ENCODE measurements at places on chromosomes 5 and 9.

GRCh38 chr9:20988671-20989315, 42.6 kb downstream of the HACD4 start:
- no peak for DNase-seq

DNA sequence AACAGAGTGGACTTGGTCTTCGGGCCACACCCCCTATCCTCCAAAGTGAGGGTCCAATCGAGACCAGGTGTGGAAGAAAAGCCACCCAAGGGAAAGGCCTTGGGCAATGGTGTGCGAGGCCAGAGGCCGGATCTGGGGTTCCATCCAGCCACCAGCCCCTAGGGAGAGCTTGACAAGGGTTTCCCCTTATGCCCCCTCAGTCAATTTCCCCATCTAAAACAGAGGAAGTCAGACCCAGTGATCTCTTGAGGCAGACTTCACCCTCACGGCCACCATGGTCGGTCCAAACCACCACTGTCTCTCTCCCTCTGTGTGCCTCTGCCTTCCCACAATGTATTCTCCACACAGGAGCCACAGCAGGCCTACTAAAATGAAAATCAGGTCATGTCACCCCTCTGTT, 82.9 kb downstream of the C5orf15 start:
- no peak for DNase-seq

- DNase-seq = no peak
Measured at GRCh38 chr9:18036422-18037187, 437.3 kb upstream of the ADAMTSL1 start.

- no peak for DNase-seq
Measured at GRCh38 chr5:53934151-53934820, 373.8 kb downstream of the NDUFS4 start.

DNA sequence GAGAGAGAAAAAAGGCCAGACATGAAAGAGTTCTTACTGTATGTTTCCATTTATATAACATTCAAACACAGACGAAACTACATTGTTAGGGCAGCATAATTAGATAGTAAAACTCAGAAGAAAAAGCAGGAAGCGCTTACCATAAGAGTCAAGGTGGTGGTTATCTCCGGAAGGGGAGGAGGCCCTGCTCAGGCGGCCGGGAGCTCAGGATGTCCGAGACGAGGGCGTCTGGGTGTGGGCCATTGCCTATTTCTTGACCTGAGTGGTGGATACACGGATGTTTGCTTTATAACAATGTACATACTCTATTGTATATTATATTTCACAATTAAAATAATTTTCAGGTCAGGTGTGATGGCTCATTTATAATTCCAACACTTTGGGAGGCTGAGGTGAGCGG, 80.9 kb upstream of the COL5A1 start:
- no peak for DNase-seq

- no peak for DNase-seq
Measured at GRCh38 chr9:129746092-129746777, 6.6 kb downstream of the PTGES start.

- no peak for DNase-seq
Measured at GRCh38 chr5:145467446-145467845, 367.7 kb downstream of the PRELID2 start.

DNA sequence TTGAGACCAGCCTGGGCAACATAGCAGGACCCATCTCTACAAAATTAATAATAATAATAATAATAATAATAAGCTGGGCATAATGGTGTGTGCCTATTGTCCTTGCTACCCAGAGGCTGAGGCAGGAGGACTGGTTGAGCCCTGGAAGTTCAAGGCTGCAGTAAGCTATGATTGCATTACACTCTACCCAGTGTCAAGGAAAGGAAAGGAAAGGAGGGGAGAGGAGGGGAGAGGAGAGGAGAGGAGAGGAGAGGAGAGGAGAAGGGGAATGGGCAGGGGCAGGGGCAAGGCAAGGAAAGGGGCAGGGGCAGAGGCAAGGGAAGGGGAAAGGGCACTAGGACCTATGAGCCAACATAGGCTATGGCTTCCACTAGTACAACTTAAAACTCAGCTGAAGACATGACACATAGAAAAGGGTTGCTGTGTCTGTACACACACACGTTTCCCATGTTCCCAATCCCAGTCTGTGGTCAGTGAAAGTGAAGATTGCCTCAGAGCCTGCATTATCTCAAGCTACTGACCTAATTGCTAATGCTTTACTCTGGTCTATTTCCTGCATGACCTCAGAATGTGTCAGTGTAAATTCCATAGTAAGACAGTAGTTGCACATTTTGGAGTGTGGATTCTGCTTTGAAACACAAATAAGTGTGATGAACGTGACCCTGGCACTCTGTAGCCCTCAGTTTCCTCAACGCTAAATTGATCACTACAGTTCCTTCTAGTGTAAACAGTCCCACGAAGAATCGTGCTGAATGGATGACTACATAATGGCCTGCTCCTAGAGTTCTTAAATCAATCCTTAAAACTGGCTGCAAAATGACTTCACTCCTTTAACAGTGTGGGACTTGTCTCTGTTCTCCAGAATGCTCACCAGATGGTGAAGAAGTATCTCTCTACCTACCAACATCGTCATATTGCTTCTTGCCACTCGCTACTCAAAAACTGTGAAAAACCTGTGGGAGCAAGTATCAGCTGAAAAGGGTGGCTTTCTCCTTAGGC, 497.0 kb downstream of the RAB3C start:
- DNase-seq = no peak

DNA sequence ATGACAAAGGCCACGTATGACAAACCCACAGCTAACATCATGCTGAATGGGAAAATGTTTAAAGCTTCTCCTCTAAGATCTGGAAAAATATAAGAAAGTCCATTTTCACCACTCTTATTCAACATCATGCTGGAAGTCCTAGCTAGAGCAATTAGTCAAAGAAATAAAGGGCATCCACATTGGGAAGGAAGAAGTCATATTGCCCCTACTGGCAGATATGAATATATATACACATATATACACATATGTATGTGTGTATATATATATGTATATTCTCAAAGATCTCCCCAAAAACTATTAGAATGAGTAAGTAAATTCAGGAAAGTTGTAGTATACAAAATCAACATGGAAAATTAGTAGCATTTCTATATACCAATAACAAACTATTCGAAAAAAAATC, 17.1 kb downstream of the APBA1 start:
- no peak for DNase-seq

DNA sequence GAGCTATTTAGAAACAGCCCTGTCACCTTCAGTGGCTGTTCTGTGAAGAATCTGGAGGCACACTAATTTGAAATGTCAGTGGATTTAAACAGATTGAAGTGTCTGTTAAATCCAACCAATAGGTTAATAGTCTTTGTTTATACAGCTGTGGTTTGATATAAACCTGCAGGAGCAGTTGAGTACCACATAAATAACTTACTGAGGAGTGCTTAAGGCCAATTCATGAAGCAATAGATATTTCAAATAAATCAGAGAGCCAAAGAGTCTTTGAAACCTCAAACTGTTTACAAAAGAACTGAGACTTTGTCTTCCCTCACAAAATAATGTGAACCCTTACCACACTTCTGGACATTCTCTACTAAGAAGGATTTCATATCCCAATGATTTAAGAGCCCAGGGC, 111.9 kb downstream of the FEM1C start:
- no peak for DNase-seq

DNA sequence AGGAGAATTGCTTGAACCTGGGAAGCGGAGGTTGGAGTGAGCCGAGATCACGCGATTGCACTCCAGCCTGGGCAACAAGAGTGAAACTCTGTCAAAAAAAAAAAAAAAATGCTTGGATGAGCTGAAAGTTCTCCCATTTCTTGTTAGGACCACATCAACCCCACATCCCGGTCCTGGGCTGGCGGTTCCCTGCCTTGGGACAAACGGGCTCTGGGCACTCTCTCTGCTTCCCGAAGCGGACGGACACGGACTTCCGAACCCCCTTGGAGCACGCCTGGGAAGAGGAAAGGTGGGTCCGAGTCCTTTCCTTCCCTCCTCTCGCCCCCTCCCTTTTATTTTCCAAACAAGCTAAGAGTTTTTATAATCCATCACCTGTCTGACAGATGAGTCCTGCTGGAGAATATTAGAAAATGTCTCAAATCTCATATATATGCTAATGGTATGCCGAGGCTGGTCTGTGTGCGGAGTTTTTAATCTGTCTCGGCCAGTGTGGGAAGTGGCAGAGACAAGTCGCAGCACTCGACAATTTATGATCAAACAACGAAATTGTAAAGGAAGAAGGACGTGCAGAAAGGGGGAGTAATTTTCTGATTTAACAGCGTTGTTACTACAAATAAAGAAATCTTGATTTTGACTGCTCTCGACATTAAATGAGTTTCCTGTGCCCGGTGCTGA, 257.9 kb upstream of the IRX4 start:
- DNase-seq = no peak

GRCh38 chr9:121283080-121283398, 15.1 kb downstream of the GSN start:
- no peak for DNase-seq

- DNase-seq = no peak
Measured at GRCh38 chr5:117072439-117072838, 497.8 kb upstream of the SEMA6A start.

GRCh38 chr5:2887481-2888348, 136.2 kb upstream of the IRX2 start:
- no peak for DNase-seq

DNA sequence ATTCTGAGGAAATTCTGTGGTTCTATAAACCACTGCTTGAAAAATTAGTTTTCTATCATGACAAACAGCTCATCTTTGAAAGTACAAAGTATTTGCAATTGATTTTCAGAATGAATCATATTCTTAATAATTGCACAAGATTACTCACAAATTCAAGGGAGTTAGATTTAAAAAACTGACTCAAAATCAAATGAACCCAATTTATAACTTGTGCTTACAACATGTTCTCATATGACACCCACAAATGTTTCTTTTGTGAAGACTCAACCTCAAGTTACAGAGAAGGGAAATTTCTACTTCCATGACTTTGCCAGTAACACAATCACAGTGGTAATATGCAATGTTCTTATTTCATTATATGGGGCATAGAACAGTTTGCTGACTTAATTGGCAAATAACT, 272.0 kb upstream of the ACTBL2 start:
- no peak for DNase-seq

DNA sequence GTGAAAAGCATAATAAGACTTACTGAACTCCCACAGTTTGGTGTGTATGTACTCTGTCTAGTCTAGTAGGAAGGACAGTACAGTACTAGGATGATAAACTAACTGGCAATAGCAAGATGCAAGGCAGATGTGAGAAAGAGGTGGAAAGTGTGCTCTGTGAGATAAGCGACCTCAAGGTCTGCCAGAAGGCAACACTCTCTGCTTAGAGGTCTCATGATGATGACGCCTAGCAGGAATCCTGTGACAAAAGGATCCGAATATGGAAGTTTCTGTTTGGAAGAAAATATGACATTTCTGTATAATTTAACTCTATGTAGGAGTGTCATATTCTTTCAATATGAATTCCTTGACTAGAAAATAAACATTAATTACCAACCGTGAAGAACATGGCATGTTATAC, 112.2 kb downstream of the PLPPR1 start:
- DNase-seq = no peak

DNA sequence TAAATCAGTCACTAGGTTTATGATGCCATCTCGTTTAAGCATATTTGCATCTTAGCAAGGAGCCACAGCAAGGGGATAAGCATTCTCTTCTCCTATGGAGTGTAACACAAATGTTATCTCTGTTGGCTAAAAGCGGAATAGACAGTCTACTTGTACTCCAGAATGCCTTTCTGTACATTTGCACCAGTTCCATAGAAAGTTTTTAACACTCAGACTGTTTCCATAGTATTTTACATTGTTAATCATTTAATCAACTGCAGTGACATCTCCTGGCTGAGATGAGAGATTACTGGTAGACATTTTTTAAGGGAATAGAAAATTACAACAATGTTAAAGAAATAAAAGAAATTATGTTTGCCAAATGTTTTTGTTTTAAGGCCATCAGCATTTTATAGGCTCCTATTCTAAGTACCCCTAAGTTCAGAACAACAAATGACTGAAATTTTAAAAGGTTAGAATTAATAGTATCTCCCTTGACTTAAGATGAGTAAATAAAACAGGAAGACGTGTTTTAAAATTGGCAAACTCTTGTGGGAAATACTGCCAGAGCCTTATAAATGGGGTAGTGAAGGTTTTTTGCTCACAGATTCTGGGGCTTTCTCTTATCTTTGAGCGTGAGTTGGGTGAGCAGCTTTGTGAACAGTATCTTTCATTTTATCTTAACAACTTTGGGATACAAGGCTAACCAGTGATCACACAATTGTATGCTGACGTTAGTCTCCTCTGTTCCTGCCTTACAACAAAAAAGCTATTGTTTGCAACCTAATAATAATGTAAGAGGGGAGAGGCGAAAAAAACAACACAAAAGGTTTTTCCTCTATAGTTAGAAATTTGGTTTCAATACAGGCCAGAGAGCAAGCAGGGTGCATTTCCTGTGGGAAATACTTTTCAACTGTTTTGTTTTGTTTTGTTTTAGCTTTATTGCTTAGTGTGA, 294.3 kb downstream of the FBXL7 start:
- no peak for DNase-seq

- DNase-seq = no peak
Measured at GRCh38 chr9:137745541-137745991, 126.8 kb downstream of the EHMT1 start.

DNA sequence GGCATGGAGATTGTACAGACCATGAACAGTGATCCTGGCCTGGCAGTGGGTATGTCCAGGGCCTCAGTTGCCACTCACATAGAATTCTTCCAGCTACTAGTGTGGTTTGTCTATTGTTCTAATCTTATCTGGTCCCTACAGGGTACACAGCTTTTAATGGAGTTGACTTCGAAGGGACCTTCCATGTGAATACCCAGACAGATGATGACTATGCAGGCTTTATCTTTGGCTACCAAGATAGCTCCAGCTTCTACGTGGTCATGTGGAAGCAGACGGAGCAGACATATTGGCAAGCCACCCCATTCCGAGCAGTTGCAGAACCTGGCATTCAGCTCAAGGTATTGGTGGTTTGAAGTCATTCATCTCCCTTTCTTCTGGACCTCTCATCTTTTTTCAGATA, 43.8 kb downstream of the THBS4 start:
- no peak for DNase-seq

DNA sequence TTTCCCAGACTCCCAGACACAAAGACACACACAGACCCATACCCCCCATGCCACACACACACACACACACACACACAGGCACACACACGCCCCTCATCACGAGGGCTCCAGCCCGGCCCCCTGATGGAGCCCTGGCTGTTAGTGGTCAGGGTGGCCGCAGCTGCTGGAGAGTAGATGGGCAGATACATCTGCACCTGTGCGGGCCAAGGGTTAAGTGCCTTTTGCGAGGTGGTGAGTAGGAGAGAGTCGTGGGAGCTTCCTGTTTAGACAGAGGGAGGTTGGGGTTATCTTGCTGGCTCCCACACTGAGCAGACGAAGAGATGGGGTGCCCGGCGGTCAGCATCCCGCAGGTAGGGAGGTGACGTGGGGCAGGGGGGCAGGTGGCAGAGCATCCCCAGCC, 8.2 kb downstream of the PRRX2 start:
- no peak for DNase-seq

- DNase-seq = no peak
Measured at GRCh38 chr5:95018511-95018910, 266.4 kb downstream of the MCTP1 start.

DNA sequence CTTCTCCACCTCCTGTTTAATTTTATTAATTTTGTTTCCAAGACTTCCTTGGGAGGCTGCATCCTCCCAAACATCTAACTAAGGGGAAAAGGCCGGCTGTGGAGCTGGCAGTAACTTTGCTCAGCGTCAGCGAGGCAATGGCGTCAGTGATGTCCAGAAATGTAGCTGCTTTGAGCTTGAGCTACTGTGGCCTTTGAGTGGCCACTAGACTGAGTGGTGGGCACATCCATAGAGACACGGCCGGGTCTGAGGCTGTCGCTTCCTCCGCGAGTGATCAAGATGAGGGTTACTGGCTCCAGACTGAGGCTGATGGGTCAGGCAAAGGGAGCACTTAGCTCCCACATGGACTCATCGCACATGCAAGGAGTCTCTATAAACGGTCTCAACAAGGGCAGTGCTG, 277.0 kb downstream of the HSPA4 start:
- DNase-seq = no peak
